Mesothelial cell of epicardium (in vitro differentiated cells): ENCODE measurements at places on chromosomes 7 and 10.

DNA sequence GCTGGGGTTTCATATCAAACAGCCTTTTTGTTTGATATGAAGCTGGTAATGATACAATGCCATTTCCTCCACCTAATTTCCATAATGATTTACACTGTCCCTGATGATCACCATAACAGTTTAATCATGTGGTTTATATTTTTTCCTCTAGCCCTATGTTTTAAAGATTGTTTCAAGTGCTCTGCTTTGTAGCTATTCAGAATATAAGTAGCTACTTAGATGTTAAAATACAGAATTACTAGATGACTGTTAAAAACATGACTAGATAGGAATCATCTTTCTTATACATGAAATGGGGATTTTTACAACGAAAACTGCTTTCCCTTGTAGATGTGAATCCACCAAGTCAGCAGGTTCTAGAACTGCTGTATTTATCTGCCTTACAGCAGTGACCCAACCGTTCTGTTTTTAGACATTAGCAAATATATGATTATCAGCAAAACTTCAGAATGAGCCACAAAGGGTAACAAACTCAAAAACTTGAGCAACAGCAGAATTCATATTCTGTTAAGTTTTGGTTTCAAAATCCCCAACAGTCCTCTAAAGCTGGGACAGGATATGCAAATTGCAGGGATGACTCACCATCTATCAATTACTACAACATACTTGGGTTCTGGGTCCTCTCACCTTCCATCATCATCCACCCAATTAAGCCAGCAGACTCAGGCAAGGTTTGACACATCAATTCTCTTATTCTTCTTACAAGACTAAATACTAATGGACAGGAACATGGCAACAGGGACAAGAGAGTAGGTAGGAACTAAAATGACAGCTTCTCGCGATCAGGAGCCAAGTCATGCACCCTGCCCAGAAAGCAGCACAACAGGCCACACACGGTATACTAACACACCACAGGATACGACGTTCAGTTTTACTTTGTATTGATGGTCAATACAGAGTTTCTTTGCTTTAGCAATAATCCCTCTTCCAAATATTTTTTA lies 83.9 kb downstream of the PIP4K2A start:
- DNase-seq, result no peak

- DNase-seq, result no peak
Measured at GRCh38 chr10:55410415-55410885, 609.4 kb upstream of the PCDH15 start.

- DNase-seq, result peak; percentile 67
Measured at GRCh38 chr10:13891128-13892000, 304.6 kb downstream of the PRPF18 start.

- no peak for DNase-seq
Measured at GRCh38 chr10:21523557-21524008, 1.9 kb downstream of the SKIDA1 start.

DNA sequence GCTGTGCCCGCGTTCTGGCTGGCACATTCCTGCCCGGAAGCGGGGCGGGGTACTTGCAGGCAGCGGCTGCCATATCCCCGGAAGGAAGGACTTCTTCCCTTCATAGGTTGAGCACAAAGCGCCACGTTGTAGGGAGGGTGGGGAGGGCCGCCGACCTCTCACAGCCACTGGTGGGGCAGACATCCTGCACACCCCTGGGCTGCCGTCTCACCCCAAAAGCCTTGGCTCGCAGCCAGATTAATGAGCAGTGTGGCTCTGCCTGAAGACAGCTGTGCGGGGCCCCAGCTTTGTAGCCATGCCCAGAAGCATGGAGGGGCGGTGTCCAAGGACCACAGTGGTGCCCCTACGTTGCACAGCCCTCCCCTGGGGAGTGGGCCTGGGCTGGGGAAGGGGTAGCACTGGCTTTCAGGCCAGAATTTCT lies 54.3 kb upstream of the DPYSL4 start:
- DNase-seq, result no peak

DNA sequence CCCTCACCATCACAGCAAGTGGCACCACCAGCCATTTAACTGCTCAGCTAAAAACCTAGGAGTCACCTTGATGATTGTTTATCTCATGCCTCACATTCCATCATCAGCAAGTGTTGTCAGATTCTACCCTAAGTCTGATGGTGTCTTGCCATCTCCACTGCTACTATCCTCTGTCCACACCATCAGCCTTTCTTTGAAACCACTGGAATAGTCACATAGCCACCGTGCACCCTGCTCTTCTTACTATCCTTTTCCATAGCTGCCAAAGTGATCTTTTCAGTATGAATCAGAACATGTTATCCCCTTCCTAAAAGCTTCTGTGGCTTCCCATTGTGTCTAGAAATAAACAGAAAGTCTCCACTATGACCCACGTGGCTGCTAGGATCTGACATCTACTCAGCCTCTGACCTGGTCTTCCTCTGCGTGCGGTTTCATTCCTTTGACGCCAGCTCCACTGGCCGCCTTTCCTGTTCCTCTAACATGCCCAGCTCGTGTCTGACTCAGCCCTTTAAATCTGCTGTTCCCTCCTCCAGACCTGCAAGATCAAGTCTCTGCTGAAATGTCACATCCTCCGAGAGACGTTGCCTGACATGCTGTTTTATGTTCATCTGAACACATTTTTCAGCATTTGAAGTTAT lies 16.5 kb upstream of the CHN2 start:
- DNase-seq, result no peak

GRCh38 chr10:133187091-133187905 lies 27.3 kb downstream of the KNDC1 start:
- no peak for DNase-seq

GRCh38 chr10:17076626-17077345 lies 52.8 kb downstream of the CUBN start:
- DNase-seq, result no peak

DNA sequence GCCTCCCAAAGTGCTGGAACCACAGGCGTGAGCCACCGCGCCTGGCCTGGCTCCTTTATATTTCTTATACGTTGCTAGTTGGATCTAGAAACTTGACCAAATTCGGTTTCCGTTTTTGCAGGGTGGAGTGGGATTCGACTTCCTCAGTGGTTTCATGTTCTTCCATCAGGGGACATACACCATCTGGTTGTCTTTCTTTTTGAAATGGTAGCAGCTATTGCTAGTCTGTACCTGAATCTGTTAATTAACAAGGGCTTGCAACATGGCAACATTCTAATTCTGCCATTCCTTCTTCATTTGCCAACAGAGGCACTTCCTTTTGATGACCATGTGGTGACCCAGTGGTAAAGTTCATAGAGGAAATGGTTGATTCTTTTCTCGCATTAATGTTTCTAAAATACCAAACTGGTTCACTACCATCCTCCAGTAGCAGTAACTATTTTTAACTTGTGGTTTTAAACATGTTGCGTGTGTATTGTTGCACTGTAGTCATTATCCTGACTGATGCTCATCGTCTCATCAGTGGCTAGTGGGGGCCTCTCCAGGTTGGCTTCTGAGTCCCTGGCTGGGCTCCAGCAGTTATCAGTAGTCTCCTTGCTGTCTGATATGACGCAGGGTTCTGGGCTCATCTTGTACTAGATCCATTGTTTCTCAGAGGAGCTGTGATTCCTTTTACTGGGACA lies 159.2 kb downstream of the RGS10 start:
- no peak for DNase-seq

- no peak for DNase-seq
Measured at GRCh38 chr7:111796671-111797070, 234.4 kb upstream of the IMMP2L start.

GRCh38 chr10:22810643-22811465 lies 96.5 kb upstream of the PIP4K2A start:
- DNase-seq, result no peak

DNA sequence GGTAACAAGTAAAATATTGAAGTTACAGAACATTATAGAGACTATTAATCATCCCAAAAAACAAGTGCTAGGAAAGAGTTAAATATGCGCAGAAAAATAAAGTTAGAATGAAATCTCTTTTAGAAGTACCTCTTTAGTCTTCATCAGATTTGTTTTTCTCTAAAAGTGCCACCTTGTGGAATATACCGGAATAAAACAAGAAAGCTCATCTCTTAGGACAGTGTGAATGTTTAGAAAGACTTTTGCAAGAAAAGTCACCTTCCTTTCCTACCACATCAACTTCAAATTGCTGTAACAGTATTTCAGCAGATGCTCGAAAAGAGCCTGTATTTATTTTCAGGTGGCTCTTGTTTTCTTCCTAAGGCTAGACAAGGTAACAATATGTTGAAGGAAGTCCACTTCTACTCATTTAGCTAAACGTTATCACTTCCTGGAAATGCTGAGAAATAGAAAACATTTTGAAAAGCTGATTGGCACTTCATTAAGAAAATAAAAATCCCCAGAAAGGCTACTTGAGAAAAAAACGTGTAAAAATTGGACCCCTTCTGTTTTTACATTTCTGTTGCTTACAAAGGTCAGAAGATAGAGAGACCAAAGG lies 19.8 kb upstream of the FAM133B start:
- DNase-seq, result no peak

DNA sequence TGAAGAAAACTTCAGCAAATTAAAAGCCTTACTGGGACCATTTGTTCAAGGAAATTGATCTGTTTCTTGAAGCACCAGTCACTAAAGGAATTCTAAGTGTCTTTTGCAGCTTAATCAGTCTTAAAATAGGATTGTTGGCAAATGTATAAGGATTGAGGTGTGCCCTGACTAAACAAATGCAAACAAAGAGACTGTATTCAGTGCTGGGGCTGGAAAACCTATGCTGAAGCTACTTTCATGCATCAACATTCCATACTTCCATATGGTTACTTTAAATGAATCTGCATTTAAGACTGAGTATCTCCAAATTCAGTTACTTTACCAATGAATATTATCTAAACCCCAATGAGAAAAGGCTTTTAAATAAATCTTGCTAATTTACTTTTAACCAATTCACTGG lies 183.3 kb downstream of the ELAPOR2 start:
- DNase-seq, result no peak

GRCh38 chr7:100106633-100107032 lies 5.2 kb downstream of the AP4M1 start:
- DNase-seq, result no peak

- DNase-seq, result peak; percentile 25
Measured at GRCh38 chr7:158252837-158253669, 334.6 kb downstream of the PTPRN2 start.

GRCh38 chr10:67923551-67923950 lies 39.1 kb downstream of the SIRT1 start:
- no peak for DNase-seq

DNA sequence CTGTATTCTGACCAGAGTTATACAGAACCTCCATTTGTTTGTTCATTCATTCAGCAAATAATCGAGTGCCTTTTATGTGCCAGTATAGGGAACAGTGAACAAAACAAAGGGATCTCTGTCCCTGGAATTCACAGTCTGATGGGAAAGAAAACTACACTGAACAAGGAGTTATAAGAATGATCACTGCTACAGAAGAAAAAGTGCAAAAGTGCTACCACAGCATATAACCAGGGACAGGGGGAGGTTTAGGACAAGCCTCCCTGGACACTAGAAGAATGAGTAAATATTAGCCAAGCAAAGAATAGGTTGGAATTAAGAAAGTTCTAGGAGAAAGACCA lies 4.2 kb downstream of the CLDN12 start:
- no peak for DNase-seq

DNA sequence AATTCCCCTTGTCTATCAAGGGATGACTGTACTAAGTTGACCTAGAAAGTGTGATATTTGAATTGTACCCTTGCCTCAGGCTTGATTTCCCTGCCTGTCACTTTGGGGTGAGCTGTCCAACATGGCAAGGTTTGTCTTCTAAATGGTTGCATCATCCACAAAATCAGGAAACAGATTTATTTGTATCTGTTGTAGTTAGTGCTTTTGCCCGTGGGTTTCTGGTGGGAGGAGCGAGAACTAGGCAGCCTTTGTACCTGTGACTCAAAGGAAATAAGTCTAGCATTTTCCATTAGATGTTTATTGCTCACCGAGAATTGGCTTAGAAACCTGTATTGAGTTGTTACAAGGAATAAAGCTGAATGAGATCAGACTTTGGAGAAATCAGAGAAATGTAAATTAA lies 650.8 kb downstream of the LRMDA start:
- no peak for DNase-seq

GRCh38 chr10:101441541-101442455 lies 87.8 kb downstream of the BTRC start:
- DNase-seq, result no peak

DNA sequence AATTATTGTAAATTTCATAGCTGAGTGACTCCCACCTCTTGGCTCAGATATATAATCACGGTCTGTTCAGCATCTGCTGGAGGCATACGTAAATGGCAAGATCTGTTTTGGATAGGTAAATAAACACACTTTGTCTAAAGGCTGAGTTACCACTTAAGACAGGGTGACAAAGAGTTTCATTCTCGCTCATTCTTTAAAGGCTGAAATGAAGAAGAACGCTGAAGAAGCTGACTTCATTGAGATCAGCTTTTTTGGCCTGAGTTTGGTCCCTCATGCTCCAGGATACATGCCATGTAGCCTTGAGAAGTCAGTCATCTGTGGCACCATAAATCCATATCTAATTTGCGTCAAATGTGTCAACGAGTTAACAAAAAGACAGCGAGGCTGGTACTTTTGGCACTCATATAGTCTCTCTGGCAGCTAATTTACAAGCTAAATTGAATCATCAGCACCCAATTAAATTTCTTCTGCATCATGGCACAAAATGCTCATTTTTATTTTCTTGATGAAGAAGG lies 309.9 kb downstream of the GPAM start:
- no peak for DNase-seq

DNA sequence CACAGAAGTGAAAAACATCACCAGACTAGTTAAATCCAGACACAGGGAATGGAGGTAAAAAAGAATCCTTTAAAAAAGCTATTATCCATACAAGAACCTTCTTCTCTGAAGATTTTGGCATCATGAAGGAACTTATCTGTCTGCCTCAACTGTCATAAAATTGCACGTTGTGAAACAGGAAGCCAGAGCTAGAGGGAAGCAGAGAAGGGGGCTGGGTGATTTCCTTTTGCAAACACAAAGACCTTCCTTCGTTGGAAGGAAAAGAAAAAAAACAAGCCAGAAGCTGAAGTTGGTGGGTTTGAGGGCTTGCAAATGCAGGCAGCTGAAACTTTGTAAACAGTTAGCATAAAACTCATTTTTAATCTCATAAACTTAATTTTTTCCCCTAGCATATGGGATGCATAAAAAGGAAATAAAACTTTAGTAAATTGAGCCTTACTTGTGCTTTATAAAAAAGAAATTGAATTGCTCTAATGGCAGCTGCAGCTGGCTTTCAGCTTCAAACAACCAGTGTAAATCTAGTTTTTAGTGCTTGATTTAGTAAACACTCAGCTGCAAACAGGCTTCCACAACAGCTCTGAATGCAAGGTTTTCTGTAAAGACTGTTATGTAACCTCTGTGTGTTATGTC lies 101.6 kb downstream of the OTUD1 start:
- DNase-seq, result no peak

- DNase-seq, result no peak
Measured at GRCh38 chr10:59273445-59273844, 88.9 kb downstream of the FAM13C start.
